ENCODE measurements at places on chromosomes 2 and 18. TPM values are rescaled to one million over a fixed set of nuclear protein-coding genes. Genes with fewer than 3 reads are reported as not detected.

CMPK2 gene
- 0.11 TPM for polyA plus RNA-seq

OR6B2 gene
- not detected for polyA plus RNA-seq

BCL2 gene
- polyA plus RNA-seq, result 7.9 TPM

ZDBF2 gene
- polyA plus RNA-seq, result 2.7 TPM

CD28 gene
- polyA plus RNA-seq, result not detected

TMEM37 gene
- 0.32 TPM for polyA plus RNA-seq

TXNDC2 gene
- not detected for polyA plus RNA-seq

PSMG2 gene
- polyA plus RNA-seq, result 174 TPM

KYNU gene
- 31.2 TPM for polyA plus RNA-seq

VWC2L gene
- not detected for polyA plus RNA-seq

CRYGD gene
- polyA plus RNA-seq, result not detected

SOS1 gene
- 4.5 TPM for polyA plus RNA-seq

ITGB1BP1 gene
- polyA plus RNA-seq, result 273 TPM

MFF gene
- 131 TPM for polyA plus RNA-seq

TLX2 gene
- 3.6 TPM for polyA plus RNA-seq

- no peaks in the 10 kb centered on the region for H3K27me3 ChIP-seq
- no peaks in the 10 kb centered on the region for H3K36me3 ChIP-seq
- DNase-seq, result no peak
Measured at GRCh38 chr2:73009177-73009839, 62.2 kb downstream of the SFXN5 start.

- H3K27ac ChIP-seq, result no peak overlapping the region
- no peaks in the 10 kb centered on the region for H3K4me1 ChIP-seq
- no peaks in the 10 kb centered on the region for H3K27me3 ChIP-seq
- no peak overlapping the region for H3K4me3 ChIP-seq
- no peak for DNase-seq
Measured at GRCh38 chr18:40437517-40437916, 1517.5 kb upstream of the PIK3C3 start.

- H3K27ac ChIP-seq, result no peak overlapping the region
- no peak overlapping the region for H3K4me3 ChIP-seq
Measured at GRCh38 chr2:29796446-29796845, 124.9 kb downstream of the ALK start.

- DNase-seq, result no peak
- no peak overlapping the region for H3K4me3 ChIP-seq
- H3K36me3 ChIP-seq, result no peaks in the 10 kb centered on the region
- no peaks in the 10 kb centered on the region for H3K4me1 ChIP-seq
- H3K27me3 ChIP-seq, result no peaks in the 10 kb centered on the region
Measured at GRCh38 chr2:178275600-178275999, 81.3 kb downstream of the OSBPL6 start.

GRCh38 chr2:232022718-232023117 lies 61.2 kb downstream of the DIS3L2 start:
- peaks cover 3% of the 10 kb centered on the region for H3K36me3 ChIP-seq

DNA sequence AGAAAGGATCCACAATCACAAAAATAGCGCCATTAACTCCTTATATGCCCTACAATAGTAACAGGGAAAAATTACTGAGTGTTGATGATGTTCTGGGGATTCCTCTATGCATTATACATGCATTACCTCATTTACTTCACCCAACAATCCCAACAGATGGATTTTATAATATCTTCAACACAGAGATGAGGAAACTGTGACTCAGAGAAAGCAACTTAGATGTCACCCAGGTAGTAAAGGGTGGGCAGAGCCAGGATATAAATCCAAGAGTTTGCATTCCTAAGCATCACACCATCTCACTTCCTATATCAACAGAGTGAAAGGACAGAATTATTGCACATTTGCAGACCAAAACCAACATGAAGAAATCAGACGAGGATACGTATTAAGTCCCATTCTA lies 144.2 kb downstream of the TCF4 start:
- H3K4me3 ChIP-seq, result no peak overlapping the region
- H3K36me3 ChIP-seq, result no peaks in the 10 kb centered on the region
- H3K27ac ChIP-seq, result no peak overlapping the region

- no peaks in the 10 kb centered on the region for H3K36me3 ChIP-seq
- H3K27me3 ChIP-seq, result no peaks in the 10 kb centered on the region
- no peak overlapping the region for H3K27ac ChIP-seq
Measured at GRCh38 chr18:777021-777420, 35.0 kb downstream of the YES1 start.

- H3K27ac ChIP-seq, result peak overlapping the region; percentile 8
- no peak overlapping the region for H3K4me3 ChIP-seq
- H3K36me3 ChIP-seq, result peaks cover 3% of the 10 kb centered on the region
- H3K27me3 ChIP-seq, result no peaks in the 10 kb centered on the region
Measured at GRCh38 chr2:212968284-212969081, 182.9 kb downstream of the IKZF2 start.

DNA sequence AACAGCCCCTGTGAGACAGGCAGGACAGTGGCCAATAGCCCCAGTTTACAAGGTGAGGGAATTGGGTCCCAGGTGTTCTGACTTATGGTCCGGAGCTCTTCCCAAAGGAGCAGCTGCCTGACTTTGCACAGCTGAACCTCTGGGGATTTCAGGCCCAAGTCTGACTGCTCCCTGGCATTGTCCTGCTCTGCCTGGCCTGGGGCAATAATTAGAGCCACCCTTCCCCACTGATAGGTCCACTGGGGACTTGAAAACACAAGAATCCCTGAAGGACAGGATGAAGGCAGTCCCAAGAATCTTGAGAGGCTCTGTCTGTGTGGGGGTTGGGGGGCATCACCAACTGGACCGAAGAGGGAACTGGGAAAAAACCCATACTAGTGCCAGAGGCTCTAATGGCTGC lies 3.7 kb upstream of the FEV start:
- no peak for DNase-seq
- H3K4me1 ChIP-seq, result no peaks in the 10 kb centered on the region
- no peaks in the 10 kb centered on the region for H3K36me3 ChIP-seq
- no peak overlapping the region for H3K27ac ChIP-seq
- H3K4me3 ChIP-seq, result no peak overlapping the region

DNA sequence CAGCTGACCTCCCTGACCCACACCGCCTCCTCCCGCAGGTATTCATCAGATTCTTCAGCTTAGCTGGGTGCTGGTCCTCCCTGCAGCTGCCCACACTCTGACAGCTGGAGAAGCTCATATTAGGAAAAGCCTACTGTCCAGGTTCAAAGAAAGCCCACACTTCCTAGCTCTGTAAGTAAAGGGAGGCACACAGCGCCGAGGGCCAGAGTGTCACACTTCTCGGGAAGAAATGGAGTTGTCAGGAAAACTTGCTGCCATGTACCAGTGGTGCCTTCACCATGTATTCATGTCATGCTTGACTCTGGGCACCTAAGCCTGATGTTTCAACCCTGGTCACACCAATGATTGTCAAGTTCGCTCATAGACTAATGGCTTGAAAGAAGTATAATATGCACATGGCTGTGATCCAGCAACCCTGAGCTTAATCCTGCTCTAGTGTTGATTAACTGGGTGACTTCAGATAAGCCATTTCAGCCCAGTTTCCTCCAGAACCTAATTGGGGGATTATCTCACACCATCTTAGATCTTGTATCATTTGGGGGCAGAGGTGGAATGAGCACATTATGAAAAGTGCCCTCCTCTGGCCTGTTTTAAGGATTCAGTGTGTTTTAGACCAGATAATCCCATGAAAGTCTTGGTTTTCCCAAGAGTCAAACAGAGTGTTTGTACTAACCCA lies 180.3 kb upstream of the PARD3B start:
- DNase-seq, result no peak
- H3K4me1 ChIP-seq, result no peaks in the 10 kb centered on the region
- H3K27me3 ChIP-seq, result no peaks in the 10 kb centered on the region
- no peak overlapping the region for H3K27ac ChIP-seq
- H3K36me3 ChIP-seq, result no peaks in the 10 kb centered on the region

- H3K4me3 ChIP-seq, result no peak overlapping the region
- H3K36me3 ChIP-seq, result no peaks in the 10 kb centered on the region
- H3K27me3 ChIP-seq, result no peaks in the 10 kb centered on the region
- DNase-seq, result peak; percentile 4
Measured at GRCh38 chr18:22032392-22032961, 136.9 kb upstream of the GATA6 start.

DNA sequence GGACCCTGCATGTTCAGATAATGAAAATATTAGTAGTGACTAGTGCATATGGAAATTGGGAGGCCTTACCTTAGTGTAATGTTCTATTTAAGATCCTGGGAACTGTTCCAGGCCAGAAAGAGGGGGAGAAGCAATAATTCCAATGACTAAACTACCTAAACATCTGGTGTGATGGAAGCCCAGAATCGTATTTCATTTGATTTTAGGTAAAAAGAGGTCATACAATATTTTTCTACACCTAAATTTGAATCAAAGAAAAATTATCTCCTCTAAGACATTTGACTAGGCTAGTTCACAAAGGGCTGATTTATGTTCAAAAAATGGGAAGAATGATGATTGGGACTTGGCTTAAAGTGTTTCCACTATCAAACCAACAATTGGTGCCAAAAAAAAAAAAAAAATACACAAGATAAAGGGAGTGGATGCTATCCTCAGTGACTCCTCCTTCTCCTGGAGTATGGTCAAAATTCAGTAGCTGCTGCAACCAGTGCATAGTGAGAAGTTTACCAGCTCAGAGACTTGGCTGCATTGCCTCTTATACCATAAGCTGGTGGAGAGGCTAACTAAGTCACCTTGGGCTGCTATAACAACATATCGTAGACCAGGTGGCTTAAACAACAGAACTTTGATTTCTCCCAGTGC lies 1038.3 kb upstream of the ACVR2A start:
- no peaks in the 10 kb centered on the region for H3K4me1 ChIP-seq
- no peaks in the 10 kb centered on the region for H3K36me3 ChIP-seq

- H3K36me3 ChIP-seq, result no peaks in the 10 kb centered on the region
- H3K4me3 ChIP-seq, result no peak overlapping the region
- DNase-seq, result no peak
Measured at GRCh38 chr2:234462218-234462992, 34.5 kb downstream of the ARL4C start.

GRCh38 chr2:56522605-56523089 lies 338.9 kb downstream of the CCDC85A start:
- H3K27ac ChIP-seq, result no peak overlapping the region
- no peaks in the 10 kb centered on the region for H3K27me3 ChIP-seq
- H3K4me1 ChIP-seq, result no peaks in the 10 kb centered on the region
- H3K4me3 ChIP-seq, result no peak overlapping the region
- H3K36me3 ChIP-seq, result no peaks in the 10 kb centered on the region

- no peak for DNase-seq
- H3K27ac ChIP-seq, result no peak overlapping the region
- H3K4me1 ChIP-seq, result no peaks in the 10 kb centered on the region
- H3K36me3 ChIP-seq, result no peaks in the 10 kb centered on the region
- H3K27me3 ChIP-seq, result no peaks in the 10 kb centered on the region
Measured at GRCh38 chr2:18701546-18701945, 112.2 kb upstream of the NT5C1B start.

DNA sequence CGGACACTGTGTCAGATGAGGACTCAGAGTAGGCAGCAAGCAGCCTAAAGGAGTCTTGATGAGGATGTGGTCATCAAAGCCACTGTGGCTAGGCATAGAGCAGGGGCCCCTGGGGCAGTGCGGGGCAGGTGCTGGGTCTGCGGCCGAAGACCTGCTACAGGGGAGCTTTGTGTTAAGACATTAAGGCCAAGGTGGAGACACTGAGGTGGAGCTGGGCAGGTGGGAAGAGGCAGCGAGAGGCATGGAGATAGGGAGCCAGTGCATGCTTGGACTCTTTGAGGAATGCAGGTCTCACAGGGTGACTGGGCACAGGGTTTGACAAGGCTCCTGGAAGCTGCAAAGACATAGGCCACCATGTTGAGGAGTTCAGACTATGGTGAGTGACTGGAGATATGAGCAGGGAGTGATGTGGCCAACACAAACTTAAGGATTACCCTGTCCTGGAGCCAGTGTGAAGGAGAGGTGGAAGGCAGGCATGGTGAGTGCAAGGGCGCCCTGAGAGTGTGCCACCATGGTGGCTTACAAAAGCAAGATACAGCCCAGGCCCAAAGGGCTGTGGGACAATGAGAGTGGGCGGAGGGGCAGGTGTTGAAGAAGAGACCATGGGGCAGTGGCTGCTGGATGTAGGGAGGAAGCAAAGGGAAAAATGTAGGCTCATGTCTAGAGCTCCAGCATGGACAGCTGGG lies 450.9 kb upstream of the HS6ST1 start:
- no peak overlapping the region for H3K27ac ChIP-seq
- DNase-seq, result no peak
- no peaks in the 10 kb centered on the region for H3K36me3 ChIP-seq
- no peak overlapping the region for H3K4me3 ChIP-seq
- H3K27me3 ChIP-seq, result no peaks in the 10 kb centered on the region

GRCh38 chr2:47899915-47900816 lies 6.1 kb downstream of the FBXO11 start:
- 0 out of 2 replicates have a peak overlapping the region, but pooled peaks have one; percentile 13 for H3K4me3 ChIP-seq
- peak overlapping the region; percentile 62 for H3K27ac ChIP-seq
- peaks cover 26% of the 10 kb centered on the region for H3K4me1 ChIP-seq
- H3K36me3 ChIP-seq, result no peaks in the 10 kb centered on the region
- DNase-seq, result no peak

GRCh38 chr2:164560181-164560792 lies 61.0 kb downstream of the GRB14 start:
- H3K4me1 ChIP-seq, result no peaks in the 10 kb centered on the region
- no peak overlapping the region for H3K27ac ChIP-seq
- no peaks in the 10 kb centered on the region for H3K27me3 ChIP-seq
- no peak for DNase-seq
- no peaks in the 10 kb centered on the region for H3K36me3 ChIP-seq
- H3K4me3 ChIP-seq, result no peak overlapping the region

GRCh38 chr2:231394211-231395141 lies 1.0 kb upstream of the B3GNT7 start:
- peak; percentile 87 for DNase-seq
- H3K36me3 ChIP-seq, result peaks cover 4% of the 10 kb centered on the region
- peak overlapping the region; percentile 65 for H3K4me3 ChIP-seq
- no peaks in the 10 kb centered on the region for H3K27me3 ChIP-seq
- peaks cover 58% of the 10 kb centered on the region for H3K4me1 ChIP-seq

DNA sequence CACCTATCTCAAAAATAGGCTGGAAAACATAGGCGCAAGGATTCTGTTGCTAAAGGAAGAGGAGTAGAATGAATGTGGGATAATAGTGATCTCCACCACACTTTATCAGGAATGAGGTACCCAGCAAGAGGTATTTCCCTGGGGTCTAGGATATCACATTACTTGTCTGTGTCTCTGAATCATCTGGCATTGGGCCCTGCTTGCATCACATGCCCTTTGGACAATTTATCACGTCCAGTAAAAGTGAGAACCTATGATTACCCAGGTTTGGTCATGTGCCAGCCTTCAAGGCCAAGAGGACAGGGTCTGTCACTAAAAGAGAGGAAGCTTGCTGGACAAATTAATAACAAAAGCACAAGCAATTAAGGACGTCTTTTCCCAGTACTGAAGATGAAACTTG lies 11.4 kb upstream of the TRAPPC8 start:
- H3K27me3 ChIP-seq, result no peaks in the 10 kb centered on the region
- H3K4me1 ChIP-seq, result no peaks in the 10 kb centered on the region
- DNase-seq, result no peak

DNA sequence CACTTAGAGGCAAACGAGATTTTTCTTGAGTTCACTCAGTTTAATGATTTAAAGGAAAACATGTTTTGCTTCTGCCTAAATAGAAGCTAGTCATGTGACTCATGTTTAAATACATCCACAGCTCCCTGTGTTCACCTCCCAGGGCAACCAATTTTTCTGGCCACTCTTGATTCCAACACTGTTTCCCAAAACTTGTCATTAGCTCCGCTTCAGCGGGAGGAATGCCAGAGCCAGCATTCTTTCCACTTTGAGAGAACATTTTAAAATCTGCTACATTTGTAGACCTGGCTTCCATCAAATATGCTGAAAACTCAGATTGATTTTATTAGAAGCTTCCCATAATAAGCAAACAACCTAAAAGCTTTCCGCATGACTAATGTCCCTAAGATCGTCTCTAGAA lies 2.8 kb upstream of the CYS1 start:
- H3K27me3 ChIP-seq, result no peaks in the 10 kb centered on the region
- H3K4me3 ChIP-seq, result no peak overlapping the region
- no peak for DNase-seq

Data from GM12878 (cell line).